Foreskin keratinocyte (primary cell): ENCODE measurements at places on chromosomes 7 and 10. TPM values are rescaled to one million over a fixed set of nuclear protein-coding genes. Genes with fewer than 3 reads are reported as not detected.

- DNase-seq: no peak
Measured at GRCh38 chr7:150755473-150756099, 18.4 kb downstream of the GIMAP5 start.

IDI2 gene
- not detected in 2 replicates for total RNA-seq

DNA sequence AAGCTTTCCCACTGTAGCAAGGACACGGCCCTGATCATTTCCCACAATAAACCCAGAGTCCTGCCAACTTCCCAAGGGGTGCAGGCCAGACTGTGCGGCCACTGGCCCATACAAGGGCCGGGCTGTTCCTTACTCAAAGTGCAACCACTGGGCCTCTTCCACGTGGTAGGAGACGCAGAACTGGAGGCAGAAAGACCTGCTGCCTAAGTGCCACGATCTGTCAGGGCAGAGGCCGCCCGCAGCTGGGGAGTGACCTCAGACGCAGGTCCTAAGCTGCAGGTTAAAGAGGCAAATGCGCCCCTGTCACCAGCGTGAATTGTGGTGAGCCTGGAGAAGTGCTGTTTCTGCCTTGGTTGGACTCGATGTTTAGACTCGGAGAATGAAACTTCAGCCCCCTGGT, 26.2 kb downstream of the GPER1 start:
- no peak for DNase-seq

DNA sequence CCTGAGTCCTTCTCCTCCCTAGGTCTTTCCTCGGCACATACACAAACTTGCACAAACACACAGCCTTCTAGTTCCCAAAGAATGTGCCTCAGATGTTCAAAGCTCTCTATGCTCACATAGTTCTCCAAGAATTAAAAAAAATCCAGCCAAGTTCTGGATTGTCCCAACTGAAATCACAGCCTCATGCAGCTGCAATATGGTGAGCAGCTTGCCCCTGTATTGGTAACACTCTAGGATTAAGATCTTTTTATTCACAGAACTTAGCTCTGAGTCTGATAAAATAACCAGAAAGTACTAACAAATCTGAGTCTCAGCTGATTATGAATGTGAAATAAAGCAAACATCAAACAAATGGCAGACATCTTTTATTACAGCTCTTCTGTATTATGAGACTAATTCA, 604.8 kb upstream of the PFKP start:
- no peak for DNase-seq

DNA sequence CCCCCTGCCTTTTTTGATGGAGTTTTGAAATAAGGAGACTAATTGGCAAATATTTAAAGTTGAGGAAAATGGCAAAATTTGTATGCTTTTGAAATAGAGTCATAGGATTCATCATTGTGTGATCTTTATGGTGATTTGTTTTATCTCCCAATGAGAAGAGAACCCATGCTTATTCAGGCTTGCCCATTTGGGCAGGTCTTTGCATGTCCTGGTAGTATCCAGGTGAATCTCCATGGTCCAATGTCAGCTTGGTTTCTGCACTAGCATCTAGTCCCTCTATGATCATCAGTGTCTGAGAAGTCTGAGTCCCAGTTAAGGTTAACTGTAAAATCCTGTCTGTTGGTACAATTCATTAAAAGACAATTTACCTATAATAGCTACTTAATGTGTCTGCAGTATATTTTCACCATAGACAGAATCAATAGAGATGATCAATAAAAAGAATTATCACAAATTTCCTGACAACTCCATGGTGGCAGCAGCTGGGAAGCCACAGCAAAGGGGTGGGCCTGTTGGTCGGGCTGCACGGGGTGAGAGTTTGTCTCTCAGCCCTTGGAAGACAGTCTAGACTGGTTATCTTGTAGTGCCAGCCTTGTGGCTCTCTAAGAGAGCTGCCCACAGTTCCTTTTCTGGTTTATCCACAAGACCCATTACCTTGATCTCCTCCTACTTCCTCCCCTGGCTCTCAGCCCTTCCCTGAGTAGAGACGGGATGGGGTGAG, 22.2 kb upstream of the BMPER start:
- DNase-seq: peak; percentile 87

DNA sequence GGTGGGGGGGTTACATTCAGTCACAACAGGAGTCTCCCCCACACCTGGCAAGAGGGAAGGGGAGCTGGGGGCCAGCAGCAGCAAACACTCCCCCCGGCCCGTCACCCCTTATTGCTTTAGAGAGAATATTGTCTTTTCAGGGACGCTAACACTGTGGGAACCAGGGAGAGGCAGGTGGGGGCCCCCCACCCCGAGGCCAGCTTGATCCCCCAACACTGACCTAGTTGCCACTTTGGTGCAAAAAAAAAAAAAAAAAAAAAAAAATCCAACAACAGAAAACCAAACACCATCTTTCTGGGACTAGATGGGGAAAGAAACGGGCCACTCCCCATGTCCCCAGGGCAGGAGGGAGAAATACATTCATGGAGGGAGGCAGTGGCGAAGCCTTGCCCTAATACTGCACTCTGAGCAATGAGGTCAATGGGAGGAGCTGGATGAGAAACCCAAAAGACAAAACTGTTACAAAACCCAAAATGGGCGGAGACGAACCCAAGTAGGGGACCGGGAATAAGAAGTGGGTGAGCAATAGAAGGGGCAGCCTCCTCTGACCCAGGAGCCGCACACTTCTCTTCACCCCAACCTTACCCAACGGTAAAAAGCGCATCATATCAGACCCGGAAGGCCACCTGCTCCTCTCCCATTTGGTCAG, 6.5 kb downstream of the GNB2 start:
- no peak for DNase-seq

TCAF2 gene
- total RNA-seq: 0.07 and 0.14 TPM in 2 replicates

DNA sequence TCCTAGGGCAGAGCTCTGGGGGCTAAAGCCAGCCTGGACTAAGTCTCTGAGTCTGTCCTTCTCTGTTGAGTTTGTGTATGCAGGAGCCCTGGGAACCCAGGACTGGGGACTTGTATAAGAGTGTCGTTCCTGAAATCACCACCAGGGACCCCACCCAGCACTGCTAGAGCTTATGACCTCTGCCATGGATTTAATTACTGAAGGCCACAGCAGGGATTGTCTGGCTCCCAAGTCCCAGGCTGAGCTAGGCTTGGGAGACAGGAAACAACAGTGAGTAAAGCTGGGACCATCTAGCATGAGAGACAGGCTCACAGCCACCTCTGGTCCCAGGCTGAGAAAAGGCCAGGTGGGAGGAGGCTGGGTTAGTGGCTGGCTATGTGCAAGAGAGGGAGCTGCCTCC, 1.4 kb upstream of the TSPAN15 start:
- DNase-seq: no peak

SFRP5 gene
- total RNA-seq: not detected in 2 replicates

GRCh38 chr10:120990831-120991230, 139.7 kb downstream of the WDR11 start:
- no peak for DNase-seq

- no peak for DNase-seq
Measured at GRCh38 chr10:63140077-63140476, 6.9 kb downstream of the NRBF2 start.

- no peak for DNase-seq
Measured at GRCh38 chr10:29826801-29827450, 192.2 kb upstream of the SVIL start.

GRCh38 chr10:96507044-96507443, 6.7 kb downstream of the TLL2 start:
- DNase-seq: no peak

NUTM2E gene
- 0.20 and 0.28 TPM in 2 replicates for total RNA-seq

GRCh38 chr7:129676017-129676897, 64.7 kb downstream of the NRF1 start:
- no peak for DNase-seq

LIPJ gene
- not detected in 2 replicates for total RNA-seq
